ENCODE measurements at places on chromosomes 3 and 15.

- H3K36me3 ChIP-seq, result no peaks in the 10 kb centered on the region
- no peaks in the 10 kb centered on the region for H3K27me3 ChIP-seq
- no peak overlapping the region for H3K4me3 ChIP-seq
- no peak overlapping the region for H3K27ac ChIP-seq
- DNase-seq, result no peak
- H3K4me1 ChIP-seq, result no peaks in the 10 kb centered on the region
Observed at GRCh38 chr15:98408231-98408630, 240.1 kb upstream of the IGF1R start.

- no peaks in the 10 kb centered on the region for H3K4me1 ChIP-seq
- DNase-seq, result no peak
- no peak overlapping the region for H3K4me3 ChIP-seq
- H3K27me3 ChIP-seq, result peaks cover 4% of the 10 kb centered on the region
Observed at GRCh38 chr15:74762791-74763150, 14.1 kb downstream of the CYP1A2 start.

- H3K27ac ChIP-seq, result no peak overlapping the region
- H3K27me3 ChIP-seq, result peaks cover 58% of the 10 kb centered on the region
- no peak for DNase-seq
- no peaks in the 10 kb centered on the region for H3K36me3 ChIP-seq
Observed at GRCh38 chr15:34721802-34722438, 32.9 kb downstream of the GJD2 start.

GRCh38 chr3:175692256-175692655, 833.1 kb downstream of the NAALADL2 start:
- no peak overlapping the region for H3K27ac ChIP-seq
- no peaks in the 10 kb centered on the region for H3K36me3 ChIP-seq
- no peak overlapping the region for H3K4me3 ChIP-seq
- H3K4me1 ChIP-seq, result no peaks in the 10 kb centered on the region

DNA sequence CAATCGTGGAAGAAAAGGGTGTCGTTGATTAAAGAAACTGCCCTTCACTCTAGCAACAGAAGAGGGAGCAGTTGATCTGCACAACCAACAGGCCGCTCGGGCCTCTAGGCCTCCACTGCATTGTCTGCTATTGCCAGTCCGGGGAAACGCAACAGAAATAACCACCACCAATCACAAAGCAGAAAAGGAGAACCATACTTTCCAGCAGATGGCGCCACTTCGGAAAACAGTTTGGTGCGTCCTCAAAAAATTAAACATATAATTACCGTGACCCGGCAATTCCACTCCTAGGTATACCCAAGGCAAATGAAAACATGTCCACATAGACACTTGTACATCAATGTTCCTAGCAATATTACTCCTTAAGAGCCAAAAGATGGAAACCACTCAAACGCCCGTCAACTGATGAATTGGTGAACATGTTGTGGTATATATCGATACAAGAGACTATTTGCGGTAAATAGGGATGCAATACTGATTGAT, 154.1 kb downstream of the TJP1 start:
- no peaks in the 10 kb centered on the region for H3K4me1 ChIP-seq
- H3K27ac ChIP-seq, result no peak overlapping the region
- H3K4me3 ChIP-seq, result no peak overlapping the region
- H3K36me3 ChIP-seq, result no peaks in the 10 kb centered on the region
- H3K27me3 ChIP-seq, result peaks cover 3% of the 10 kb centered on the region
- DNase-seq, result peak; percentile 69

DNA sequence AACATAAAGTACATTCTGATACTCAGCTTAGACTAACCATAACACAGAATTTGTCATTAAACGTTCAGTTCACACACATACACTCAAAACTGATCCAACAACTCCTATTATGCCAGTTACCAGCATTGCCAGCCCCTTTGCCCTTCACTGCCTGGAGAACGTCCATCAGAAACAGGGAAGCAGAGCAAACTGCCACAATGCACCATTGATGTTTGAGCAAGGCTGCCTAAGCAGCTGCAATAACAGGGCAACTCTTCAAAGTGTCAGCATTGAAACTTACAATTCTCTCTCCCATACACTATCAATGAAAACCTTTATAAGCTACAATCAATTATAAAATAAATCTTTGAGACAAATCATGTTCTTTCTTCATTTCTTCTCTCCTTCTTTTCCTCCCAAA, 85.1 kb downstream of the ZBTB20 start:
- H3K4me1 ChIP-seq, result no peaks in the 10 kb centered on the region
- H3K4me3 ChIP-seq, result no peak overlapping the region
- no peaks in the 10 kb centered on the region for H3K27me3 ChIP-seq
- no peak overlapping the region for H3K27ac ChIP-seq
- DNase-seq, result no peak
- no peaks in the 10 kb centered on the region for H3K36me3 ChIP-seq

Data from activated CD4-positive, alpha-beta T cell treated with anti-CD3 and anti-CD28 coated beads, Interleukin-2, amount 10 ng/mL, durations not matched to agents 24 days and 14 days (primary cell).